ENCODE measurements at places on chromosomes 7 and 10.

DNA sequence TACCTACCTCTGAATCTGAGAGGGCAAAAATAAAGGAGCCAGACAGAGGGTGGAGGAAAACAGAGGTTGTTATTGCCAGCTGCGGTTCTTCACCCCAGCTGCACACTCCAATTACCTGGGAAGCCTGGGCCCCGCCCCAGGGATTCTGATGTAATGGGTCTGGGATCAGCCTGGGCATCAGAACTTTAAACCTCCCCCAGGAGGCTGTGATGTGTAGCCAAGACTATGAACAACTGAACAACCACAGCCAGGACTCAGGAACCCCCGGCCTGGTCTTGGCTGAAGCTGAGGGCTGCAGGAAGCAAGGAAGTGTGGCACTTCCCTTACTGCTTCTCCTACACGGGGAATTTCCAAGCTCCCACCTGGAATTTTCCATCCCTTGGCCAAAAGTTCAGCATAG lies 89.3 kb downstream of the HIP1 start:
- no peak for DNase-seq

GRCh38 chr10:122492999-122493481 lies 31.7 kb downstream of the HTRA1 start:
- DNase-seq, result no peak

DNA sequence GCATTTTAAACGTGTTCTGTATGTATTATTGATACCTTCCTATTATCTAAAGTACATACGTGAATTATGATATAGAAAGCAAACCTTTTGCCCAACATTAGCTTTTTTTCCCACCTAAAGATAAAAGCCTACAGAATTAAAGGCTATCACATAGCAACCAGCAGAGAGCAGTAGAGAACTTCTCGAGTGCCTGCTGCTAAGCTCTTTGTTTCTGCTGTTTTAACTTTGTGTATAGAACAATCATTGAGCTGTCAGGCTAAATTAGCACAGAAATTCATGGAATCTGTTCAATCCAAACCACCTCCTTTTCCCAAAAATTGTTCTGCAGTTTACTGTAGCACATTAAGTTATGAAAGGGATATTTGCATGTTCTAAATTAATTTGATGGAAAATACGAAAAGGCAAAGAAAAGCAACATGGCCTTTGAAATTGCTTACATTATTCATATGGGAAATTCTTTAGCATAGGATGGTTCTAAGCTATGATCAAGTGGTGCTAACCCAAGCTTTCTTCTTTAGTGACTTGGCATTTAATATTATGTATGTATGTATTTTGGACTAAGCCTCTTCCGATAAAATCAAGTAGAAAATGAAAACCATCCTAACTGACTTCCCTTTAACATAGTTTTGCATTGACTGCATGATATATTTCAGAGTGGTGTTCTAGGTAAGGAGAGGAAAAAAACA lies 1288.5 kb downstream of the GATA3 start:
- no peak for DNase-seq

DNA sequence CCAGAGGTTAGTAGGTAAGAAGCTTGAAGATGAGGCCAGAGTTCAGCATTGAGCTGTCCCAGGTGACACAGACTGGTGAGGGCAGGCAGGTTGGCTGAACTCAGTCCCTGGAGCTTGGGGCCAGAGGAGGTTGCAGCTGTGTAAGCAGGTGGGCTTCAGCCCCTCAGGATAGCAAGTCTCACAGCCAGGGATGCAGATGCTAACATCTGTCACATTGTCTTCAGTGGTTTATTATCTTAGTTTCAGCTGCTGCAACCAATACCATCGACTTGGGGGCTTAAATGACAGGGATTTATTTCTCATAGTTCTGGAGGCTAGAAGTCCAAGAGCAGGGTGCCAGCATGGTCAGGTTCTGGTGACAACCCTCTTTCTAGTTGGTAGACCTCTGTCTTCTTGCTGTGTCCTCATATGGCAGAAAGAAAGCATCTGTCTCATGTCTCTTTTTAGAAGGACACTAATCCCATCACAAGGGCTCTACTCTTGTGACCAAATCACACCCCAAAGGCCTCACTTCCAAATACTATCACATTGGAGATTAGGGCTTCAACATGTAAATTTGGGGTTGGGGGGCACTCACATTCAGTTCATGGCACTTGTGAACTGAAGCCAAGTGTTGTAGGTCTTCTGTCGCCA lies 146.2 kb downstream of the KIAA1217 start:
- no peak for DNase-seq

- DNase-seq, result no peak
These were observed 859.2 kb downstream of the GATA3 start for GRCh38 chr10:8913720-8914119.

DNA sequence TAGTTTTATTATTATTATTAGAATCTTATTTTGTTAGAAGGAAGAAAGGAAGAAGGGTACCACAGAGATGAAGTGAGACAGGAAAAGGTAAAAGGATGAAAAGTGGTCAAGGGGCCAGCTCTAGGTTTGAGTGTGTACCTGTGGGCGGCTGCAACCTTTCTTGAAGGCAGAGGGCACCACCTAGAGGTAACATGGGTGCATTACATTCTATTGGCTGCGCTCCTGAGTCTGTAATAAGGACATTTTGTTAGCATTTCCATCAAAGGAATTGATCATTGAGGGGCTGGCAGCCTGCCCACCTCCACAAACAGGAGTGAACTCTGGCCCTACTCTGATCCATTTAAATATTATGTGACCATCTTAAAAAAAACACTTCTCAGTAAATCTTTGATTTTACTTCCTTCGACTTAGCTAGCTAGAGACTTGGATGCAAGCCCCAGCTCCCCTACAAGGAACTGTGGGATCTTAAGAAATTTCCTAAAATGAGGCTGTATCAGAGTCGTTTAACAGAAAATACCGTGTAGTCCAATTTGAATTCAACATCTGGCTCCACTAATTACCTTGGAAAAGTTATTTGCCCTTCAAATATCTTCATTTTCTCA lies 610.4 kb downstream of the IPMK start:
- peak; percentile 5 for DNase-seq

DNA sequence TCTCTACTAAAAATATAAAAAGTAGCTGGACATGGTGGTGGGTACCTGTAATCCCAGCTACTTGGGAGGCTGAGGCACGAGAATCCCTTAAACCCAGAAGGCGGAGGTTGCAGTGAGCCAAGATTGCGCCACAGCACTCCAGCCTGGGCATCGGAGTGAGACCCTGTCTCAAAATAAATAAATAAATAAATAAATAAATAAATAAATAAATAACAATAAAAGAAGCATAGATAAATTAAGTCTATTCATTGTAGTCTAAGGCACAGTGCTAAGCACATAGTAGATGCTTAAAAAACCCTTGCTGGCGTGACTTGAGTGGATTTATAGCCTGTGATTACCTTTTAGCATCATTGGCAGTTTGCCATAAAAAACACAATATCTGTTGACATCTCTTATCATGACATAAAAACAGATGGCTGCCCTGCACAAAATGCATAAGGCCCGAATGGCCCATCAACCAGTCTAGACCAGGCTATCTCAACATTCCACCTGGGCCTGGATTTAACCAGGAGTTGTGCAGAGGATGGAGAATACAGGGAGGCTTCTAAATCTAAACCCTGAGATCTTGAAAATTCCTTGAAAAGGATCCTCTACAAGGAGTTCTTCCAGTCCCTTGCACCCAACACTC lies 94.9 kb downstream of the PRLHR start:
- no peak for DNase-seq

DNA sequence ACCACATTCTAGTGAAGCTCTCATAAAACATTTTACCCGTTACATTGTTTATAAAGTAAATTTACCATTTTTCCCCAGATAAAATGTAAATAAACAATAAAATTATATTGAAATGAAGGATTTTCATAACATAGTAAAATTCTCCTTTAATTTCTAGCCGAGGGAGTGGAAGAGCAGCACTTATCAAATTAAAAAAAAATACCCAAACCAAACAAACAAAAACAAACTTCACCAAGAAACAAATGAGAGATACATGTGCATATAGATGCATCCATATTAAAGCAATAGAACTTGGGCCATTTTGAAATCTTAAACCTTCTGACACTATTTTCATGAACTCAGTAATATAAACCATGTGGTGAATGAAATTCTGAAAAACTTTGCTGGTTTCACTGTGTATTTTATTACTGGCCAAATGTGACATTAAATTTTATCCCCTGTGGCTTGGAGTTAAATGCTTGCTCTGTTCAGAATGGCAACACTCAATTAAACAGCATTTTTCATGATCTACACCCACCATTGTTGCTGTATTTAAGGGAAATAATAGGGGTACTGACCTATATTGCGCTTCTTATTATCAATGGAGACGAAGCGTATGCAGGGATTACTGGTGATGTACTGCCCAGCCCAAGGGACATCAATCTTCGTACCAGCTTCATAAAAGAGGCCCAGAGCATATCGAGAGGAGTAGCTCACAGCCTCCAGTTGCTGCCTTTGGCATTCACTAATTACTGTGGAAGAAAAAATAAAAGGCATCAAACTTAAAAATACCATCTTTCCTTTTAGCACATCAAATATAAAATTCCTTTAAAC lies 220.9 kb downstream of the RNLS start:
- no peak for DNase-seq

DNA sequence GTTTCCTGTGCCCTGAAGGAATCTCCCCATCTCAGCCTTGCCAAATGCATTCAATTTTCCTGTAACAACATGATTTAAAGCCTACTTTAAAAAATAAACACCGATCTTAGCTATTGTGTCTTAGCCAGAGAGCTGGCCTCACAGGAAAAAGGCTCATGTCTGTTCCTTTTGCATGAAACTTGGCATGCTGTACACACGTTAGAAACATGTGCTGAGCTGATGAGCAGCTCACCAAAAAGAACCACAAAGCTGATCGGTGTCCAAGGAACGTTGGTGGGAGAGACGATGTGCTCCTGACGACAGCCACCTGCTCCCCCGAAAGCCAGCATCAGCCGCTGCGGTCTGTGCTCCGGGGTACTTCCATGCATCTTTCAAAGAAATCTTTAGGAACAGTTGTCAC lies 135.9 kb downstream of the ADARB2 start:
- DNase-seq, result no peak

GRCh38 chr7:51639661-51640334 lies 323.2 kb upstream of the COBL start:
- no peak for DNase-seq

- no peak for DNase-seq
These were observed 114.7 kb upstream of the CELF2 start for GRCh38 chr10:10902951-10903350.

DNA sequence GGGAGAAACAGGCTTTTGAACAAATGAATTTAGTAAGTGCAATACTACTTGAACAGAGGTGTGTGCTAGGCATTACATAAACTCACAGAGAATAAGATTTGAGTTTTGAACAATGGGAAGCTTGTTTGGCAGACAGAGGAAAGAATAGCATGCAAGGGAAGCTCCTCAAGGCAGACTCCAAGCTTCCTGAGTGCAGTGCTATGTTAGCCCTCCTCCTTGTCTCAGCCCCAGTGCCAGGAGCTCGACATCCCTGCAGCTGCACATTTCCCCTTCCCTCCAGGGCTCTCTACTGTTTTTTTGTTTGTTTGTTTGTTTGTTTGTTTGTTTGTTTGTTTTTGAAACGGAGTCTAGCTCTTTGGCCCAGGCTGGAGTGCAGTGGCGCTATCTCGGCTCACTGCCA lies 237.5 kb downstream of the IPMK start:
- DNase-seq, result no peak

GRCh38 chr10:88540351-88540750 lies 42.8 kb downstream of the RNLS start:
- no peak for DNase-seq

GRCh38 chr10:78749200-78749599 lies 319.6 kb upstream of the ZMIZ1 start:
- DNase-seq, result no peak

- DNase-seq, result no peak
These were observed 76.0 kb downstream of the HIP1 start for GRCh38 chr7:75662579-75663301.

- DNase-seq, result no peak
These were observed 91.5 kb downstream of the ARID5B start for GRCh38 chr10:61992671-61993668.

DNA sequence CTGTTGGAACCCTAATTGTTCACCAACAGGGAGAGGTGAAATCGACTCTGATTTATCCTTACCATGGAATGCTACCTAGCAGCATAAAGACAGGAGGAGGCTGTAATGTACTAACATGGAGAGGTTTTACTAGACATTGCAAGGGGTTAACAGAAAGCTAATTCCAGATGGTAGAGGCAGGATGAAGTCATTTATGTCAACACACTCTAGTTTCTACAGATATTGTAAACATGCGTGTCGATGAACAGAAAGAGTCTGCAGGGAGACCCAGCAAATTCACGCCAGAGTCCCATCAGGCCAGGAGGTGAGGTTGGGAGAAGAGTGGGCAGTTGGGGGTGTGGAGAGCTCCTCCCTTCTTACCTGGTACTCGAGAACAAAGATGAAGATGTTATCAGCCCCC lies 7.0 kb downstream of the NPC1L1 start:
- DNase-seq, result no peak

DNA sequence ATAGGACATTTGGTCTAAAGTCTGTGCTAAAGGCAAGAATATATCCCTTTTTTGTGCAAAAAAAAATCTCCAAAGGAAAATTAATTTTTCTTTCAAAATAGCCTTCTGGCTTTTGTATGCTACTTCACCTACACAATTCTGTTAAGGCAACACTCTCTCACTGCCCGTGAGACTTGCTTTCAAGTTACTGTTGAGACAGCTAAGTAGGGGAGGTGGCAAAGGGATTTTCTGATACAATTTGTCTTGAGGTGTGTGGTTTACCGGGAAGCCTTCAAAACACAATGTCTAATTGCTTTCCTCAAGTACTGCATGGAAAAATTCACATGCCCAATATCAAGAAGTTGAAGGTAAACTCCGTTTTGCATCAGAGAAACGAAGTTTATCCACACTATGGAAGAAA lies 50.8 kb upstream of the RSU1 start:
- DNase-seq, result no peak

GRCh38 chr10:114405011-114405350 lies 679 bp upstream of the AFAP1L2 start:
- no peak for DNase-seq

DNA sequence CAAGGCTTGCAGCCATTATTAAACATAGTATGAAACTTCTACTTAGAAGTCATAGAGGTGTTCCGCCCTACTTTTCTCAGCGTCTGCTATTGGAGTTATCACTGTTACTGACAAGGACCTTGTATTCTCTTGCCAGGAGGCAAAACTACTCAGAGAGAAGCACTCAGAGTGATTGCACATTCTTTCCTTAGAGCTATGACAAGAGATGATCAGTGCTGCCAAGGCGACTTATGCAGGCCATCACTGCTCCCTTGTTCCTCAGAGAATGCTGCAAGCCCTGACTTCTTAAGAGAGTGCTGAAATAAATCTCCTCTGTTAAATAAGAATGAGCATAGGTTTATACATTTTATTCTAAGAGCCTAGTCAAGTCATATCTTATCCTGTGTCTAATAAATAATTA lies 534.6 kb upstream of the PHF14 start:
- no peak for DNase-seq

GRCh38 chr10:86048973-86049372 lies 317.6 kb downstream of the GRID1 start:
- DNase-seq, result no peak

GRCh38 chr7:159177284-159177953 lies 32.8 kb upstream of the VIPR2 start:
- DNase-seq, result no peak

GRCh38 chr7:86926732-86927131 lies 132.7 kb downstream of the ELAPOR2 start:
- peak; percentile 36 for DNase-seq

- no peak for DNase-seq
These were observed 168.0 kb upstream of the RHEB start for GRCh38 chr7:151687523-151688235.

- DNase-seq, result no peak
These were observed 131.7 kb downstream of the RTKN2 start for GRCh38 chr10:62136931-62137330.

Measured in amygdala (tissue), 56 donors.